ENCODE measurements at places on chromosomes 2 and 18. TPM values are rescaled to one million over a fixed set of nuclear protein-coding genes. Genes with fewer than 3 reads are reported as not detected.

Gene HOXD12
- total RNA-seq, result not detected

Gene DSG4
- total RNA-seq, result not detected

Gene MARCO
- not detected for total RNA-seq

Gene REG3G
- not detected for total RNA-seq

Gene SLC8A1
- 1.9 TPM for total RNA-seq

Gene COL4A4
- under 0.01 TPM for total RNA-seq
